ENCODE measurements at places on chromosomes 11 and 22.

- DNase-seq = no peak
These were observed 671 bp upstream of the PICALM start for GRCh38 chr11:86069408-86070101.

GRCh38 chr11:109112821-109113280 lies 309.1 kb upstream of the C11orf87 start:
- DNase-seq = no peak

GRCh38 chr11:121478226-121478894 lies 25.6 kb upstream of the SORL1-AS1 start:
- no peak for DNase-seq

- no peak for DNase-seq
These were observed 7.6 kb downstream of the PLEKHB1 start for GRCh38 chr11:73653996-73654395.

- DNase-seq = peak; percentile 13
These were observed 28.5 kb upstream of the SMIM38 start for GRCh38 chr11:69127081-69127850.

GRCh38 chr11:422249-422656 lies 7.5 kb upstream of the SIGIRR start:
- DNase-seq = no peak

- DNase-seq = no peak
These were observed 34.6 kb upstream of the CAVIN3 start for GRCh38 chr11:6354651-6355485.

GRCh38 chr11:312092-312816 lies 1.6 kb upstream of the IFITM1 start:
- no peak for DNase-seq

DNA sequence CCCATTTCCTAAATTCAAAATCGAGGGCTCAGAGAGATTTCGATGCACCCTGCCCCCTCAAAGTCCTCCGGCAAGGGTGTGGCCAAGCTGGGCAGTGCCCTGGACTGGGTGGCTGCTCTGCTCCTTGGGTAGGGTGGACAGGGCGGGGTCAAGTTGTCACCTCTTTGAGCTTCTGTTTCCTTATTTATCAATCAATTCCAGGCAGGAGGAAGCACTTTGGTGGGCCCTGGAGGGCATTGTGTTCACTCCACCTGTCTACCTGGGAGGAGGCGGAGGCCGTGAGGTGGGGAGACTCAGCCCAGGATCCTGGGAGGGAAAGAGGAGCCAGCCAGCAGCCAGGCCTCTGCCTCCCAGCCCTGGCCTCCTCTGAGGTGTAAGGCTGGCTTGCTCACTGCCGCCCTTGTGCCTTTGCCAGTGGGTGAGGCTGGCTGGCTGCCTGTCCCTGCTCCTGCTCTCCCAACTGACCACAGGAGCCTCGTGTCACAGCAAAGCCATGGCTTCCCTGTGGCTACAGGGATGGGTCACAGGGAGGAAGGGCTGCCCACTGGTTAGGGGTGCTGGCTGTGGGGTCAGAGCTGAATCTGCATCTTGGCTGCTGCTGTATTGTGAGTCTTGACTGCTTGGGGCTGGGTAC lies 25.5 kb upstream of the SHISAL1 start:
- DNase-seq = no peak
